ENCODE measurements at places on chromosomes 12 and 14. TPM values are rescaled to one million over a fixed set of nuclear protein-coding genes. Genes with fewer than 3 reads are reported as not detected.

DNA sequence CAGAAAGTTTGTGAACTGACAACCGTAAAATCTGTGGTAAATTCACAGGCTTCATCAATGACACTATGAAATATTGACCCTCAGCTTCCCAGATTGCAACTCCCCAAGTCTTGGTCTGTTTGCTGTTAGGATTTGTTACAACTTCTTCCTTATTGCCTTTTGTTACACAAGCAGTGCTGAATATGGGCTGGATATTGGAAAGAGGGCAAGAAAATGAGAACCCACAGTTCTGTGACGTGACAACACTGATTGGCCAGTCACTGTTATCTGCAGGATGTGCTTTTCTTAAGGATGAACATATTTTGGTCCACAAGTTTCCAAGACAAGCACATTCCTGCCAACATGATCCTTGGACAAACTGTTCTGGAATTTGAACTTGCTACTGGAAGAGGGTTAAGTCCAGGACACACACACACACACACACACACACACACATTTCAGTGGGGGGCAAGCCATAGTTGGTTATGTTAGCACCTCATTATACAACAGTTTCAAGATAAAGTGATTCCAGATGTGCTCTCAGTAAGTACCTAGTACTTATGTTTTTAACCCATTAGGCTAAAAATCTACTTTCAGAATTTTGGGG is 16.6 kb upstream of the SLC38A2 start:
- DNase-seq = no peak

DNA sequence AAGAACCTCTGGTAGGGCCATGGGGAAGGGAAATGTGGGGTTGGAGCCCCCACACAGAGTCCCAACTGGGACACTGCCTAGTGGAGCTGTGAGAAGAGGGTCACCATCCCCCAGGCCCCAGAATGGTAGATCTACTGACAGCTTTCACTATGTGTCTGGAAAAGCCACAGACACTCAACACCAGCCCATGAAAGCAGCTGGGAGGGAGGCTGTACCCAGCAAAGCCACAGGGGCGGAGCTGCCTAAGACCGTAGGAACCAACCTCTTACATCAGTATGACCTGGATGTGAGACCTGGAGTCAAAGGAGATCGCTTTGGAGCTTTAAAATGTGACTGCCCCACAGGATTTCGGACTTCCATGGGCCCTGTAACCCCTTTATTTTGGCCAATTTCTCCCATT is 97.8 kb downstream of the HMGA2 start:
- no peak for DNase-seq

- no peak for DNase-seq
These were observed 191.7 kb downstream of the DAD1 start for GRCh38 chr14:22397221-22397737.

Gene PRH2
- not detected for total RNA-seq

Data from glomerular endothelial cell (primary cell).